NCI-H345 (cell line): ENCODE measurements at places on chromosomes 5 and 9.

- DNase-seq: no peak
These were observed 68.0 kb upstream of the FANCC start for GRCh38 chr9:95385521-95385920.

- no peak for DNase-seq
These were observed 108.2 kb downstream of the AUH start for GRCh38 chr9:91253488-91253887.

GRCh38 chr9:121281614-121282276 lies 13.8 kb downstream of the GSN start:
- peak; percentile 54 for DNase-seq

DNA sequence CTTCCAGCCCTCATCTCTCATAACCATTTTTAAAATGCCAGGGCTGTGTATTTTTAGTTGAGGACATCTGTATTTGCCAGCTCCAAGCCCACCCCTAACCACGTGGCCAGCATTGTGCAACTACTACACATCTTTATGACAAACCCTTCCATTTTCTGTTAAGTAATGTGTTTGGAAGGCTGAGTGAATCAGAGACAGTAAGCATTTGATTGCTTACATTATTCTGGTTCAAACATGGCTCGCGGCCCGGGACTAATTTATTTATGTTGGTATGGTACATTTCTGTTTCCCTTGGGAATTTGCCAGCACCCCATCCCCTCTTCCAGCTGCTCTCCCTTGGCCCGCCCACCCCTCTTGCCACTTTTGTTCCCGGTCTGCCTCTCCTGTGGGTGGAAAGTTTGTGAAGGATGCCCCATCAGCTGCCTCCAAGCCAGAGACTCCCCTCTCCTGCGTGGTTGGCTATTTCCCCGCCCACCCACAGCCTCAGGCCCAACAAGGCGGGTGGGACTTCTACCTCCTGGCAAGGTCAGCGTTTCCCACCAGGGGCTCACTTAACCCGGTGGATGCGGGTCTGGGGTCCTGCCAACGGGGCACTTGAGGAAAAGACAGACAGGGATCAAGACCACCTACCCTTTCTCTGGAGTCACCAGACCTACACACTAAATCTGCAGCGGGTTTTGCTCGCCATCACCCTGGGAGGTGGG lies 162.2 kb downstream of the HSD17B3 start:
- DNase-seq: peak; percentile 89

DNA sequence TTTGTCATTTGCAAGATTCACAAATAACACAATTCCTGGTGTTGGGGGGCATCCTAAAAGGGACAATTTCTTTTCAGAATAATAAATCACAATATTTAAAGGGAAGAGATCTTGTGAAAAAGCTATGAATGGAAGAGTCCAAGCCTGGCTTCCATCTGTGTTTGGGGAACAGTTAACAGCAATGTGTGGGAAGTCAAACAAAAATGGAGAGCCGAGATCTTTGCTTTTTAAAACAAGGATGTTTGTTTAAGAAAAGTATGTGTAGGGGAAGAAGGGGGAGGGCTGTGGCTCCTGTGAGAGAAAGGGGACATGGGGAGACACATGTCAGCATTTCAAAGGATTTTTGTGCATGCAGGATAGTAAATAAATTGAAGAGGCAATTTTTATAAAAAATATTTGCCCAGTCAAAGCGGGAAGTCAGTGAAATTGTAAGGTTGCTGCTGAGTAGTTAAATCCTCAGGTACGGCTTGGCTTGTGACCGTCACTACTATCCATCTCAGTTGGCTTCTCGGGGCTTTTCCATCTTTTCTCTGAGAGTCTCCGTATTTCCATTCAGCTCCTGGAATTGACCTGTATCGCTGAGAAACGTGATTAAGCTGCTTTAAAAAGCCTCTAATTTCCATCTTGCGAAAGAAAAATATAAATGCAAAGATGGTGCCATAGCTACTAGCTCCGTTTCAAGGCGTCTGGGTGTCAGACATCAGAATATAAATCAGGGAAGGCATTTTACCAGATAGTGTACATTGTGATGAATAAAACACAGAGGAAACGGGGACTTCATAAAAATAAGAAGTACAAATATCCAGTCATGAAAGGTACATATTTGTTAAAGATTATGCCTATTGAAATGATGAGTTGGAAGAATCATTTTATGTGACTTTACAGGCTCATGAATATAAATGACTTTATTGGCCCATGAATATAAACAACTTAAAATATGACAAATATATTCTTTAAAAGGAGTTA lies 52.9 kb upstream of the VCAN start:
- DNase-seq: no peak

DNA sequence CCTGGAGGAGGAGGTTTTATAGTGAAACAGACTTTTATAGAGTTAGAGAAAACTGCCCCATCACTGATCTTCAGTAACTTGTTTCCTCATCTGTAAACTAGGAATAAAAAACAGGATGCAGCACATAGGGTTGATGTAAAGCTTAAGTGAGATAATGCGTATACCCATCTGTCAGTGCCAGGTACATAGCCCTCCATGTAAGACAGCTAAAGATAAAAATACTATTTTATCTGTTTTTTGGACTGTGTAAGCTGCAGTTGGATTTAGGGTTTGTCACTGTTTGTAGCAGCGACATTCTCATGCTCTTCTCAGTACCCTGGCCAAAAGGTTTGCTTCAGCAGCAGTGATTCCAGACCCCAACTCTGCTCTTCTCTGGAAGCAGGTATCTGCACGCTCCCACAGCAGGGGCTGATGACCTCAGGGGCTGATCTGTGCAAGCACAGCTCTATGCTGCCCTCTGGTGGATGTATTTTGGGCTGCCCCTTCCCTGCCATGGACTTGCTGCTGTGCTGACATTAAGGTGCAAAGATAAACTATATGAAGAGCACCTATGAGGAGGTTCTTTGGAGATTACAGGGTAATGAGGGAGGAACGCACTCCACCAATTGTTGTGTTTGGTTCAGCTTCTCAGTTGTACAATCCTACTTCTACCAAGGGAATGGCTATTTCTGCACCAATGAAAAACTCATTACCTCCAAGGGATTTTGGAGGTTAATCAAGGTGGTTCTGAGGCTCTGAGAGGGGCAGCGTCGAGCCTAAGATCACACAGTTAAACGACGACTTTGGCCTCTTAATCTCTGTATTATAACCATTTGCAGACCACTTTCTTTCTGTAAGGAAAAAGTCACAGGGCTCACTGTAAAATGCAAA lies 13.1 kb downstream of the HMHB1 start:
- DNase-seq: peak; percentile 82

DNA sequence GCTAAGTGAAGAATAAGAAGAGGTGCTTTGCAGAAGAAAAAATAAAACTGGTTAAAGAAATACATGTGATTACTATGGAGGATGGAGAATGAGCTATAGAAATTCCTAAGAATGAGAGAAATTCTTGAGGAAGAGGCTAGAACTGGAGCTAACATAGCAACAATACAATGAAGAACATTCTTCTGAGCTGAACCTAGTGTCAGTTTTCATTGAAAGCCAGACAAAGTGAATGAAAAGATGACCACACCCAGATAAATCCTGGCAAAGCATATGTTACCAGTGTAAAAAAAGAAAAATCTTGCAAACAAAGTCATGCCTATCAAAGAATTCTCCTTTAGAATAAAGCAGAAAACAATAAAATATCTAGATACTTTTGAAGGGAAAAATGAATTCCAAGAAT lies 39.6 kb downstream of the SGCD start:
- no peak for DNase-seq

DNA sequence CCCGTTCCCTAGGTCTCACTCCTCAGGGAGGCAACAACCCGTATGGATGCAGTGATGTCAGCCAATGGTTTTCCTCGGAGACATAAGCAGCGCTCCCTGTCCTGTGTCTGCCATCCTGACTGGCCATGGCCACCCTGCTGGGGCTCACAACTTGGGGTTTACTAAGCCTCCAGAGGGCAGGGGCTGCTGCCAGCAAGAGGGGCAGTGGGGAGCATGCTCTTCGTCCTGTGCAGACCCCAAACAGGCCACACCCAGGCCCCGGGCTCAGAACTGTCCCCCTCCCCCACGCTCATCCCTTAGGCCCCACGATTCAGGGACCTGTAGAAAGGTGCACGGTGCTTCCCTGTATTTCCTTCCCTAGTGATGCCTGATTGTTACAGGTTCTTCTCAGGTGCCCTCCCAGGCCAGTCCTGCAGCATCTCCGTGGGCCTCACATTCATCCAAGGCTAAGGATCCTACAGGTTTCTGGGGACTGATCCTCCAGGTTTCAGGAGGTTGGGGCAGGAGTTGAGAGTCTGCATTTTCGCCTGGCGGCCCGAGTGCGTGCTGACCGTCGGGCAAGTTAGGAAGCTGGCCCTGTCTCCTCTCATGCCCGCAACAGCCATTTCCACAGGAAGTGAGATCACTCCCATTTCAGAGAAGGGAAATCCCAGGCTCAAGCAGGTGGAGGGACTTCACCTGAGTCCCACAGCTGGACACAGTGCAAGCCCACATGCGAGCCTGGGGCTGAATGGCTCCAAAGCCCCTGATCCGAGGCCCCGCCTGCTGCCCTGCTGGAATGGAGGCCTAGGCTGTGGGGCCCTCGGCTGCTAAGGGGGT lies 217.6 kb downstream of the ROR2 start:
- DNase-seq: no peak

DNA sequence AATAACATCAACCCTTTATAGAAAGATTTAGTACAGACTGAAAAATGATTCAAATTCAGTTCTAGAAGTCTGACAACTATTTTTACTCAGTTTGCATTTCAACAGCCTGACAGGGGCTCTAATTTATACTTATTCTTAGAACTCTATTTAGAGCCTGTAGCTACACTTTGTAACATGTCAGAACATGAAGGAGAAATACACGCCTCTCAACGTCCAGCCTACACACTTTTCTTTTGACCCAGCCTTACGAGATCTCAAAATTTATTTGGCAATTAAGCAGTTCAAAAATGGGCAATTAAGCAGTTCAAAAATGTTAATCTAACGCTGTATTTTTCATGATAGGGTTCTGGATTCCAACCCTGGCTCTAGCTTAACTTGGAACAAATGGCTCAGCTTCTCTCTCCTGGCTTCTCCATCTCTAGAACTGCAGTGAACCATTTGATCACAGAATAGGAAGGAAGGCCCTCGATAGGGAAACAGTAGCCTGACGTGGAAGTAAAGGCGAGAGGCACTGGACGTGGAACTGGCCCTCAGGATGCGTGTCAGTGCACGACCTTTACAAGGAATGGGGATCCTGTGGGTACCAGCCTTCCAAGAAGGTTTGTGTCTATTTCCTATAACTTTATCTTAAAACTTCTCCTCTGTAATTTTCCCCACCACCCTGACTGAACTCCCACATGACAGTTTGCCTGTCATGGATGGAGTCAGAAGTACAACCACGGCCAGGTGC lies 66.4 kb downstream of the PRRT1B start:
- DNase-seq: no peak

GRCh38 chr5:34538026-34538672 lies 118.0 kb upstream of the RAI14 start:
- DNase-seq: no peak

- DNase-seq: no peak
These were observed 19.0 kb downstream of the ATOX1 start for GRCh38 chr5:151739395-151739794.

DNA sequence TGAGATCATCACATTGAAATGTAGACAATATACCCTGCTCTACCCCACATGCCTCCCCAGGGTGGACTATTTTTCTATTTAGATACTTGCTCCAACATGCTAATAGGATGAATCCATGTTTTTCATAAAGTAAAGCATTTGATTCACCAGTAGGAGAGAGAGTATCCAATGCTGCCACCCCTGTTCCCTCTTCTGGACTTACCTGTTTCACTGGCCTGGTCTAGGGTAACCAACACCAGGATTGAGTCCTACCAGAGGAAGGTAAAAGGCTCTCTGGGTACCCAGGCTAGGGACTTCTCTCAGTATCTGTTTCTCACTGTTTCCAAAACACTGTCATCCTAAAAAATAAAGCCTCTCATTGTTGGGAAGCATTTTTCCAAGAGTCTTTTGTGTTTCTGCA lies 30.2 kb upstream of the GABRP start:
- no peak for DNase-seq

DNA sequence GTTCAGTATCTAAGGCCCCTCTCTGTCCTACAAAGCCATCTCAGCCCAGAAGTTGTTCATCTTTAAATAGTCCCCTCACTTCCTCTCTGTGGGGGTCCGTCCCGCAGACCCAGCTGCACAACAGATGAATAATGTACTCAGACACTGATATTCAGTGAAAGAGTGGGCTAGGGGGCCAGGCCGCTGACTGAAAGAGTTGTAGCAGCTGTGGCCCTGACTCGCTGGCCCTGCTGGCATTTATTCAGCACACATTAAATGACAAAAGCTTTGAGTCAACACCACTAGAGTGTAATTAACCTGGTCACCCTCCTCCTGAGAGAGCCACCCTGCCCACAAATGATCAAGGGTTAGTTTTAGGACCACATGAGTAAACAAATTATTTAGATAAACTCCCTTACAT lies 76.3 kb downstream of the MED10 start:
- DNase-seq: peak; percentile 15

DNA sequence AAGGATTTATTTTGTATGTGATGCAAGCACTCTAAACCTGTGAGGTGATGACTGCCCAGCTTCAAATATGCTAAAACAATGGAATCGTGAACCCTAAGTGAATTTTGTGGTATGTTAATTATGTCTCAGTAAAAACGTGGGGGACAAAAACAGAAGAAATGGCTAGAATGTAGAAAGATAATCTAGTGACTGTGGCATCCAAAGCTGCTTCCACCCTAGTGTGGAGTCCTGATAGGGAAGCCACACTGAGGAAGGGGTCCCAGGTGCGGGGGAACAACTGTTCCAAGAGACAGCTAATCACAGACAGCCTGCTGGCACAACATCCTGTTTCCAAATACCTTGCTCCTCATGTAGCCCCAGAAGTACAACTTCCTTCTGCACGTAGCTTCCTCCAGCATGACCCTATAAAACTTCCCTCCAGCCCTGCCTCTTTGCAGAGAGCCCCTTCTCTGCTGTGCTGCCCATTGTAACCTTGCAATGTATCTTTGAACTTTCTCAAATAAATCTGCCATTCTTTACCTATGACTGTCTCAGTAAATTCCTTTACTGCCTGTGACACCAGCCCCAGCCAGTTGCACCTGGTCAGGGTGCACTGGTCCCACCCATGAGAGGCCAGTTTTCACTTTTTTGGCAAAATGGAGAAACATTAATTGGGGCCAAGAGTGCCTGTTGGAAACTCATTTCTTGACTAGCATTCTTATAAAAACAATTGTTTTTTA lies 4.9 kb downstream of the GMCL2 start:
- DNase-seq: no peak

DNA sequence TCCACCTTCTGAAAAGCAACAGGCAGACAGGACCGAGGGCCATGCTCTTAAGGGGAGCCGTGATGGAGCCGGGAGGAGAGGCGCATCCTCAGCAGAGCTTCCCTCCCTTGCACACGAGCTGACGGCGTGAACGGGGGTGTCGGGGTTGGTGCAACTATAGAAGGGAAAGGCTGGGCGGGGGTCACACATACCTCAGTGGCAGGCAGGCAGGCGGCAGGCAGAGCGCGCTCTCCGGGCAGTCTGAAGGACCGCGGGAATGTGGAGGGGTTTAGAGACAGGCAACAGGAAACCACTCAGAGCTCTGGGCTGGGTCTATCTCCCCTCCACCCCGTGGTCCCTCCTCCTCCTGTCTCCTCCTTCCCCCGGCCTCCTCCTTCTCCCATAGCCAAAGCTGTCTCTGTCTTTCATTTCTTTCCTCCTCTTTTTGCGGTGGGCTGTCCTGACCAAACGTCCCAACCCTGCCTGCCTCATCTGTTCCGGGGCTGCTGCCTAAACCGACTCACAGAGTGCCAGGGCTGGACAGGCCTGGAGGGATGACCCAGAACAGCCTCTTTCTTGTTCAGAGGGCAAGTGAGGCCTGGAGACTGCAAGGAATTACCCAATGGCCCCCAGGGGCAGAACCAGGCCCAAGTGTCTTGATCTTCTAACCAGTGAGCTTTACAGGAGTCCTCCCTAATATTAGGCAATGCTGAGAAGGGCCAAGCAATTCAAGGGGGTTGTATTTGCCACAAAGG lies at the start of gene SPARC:
Gene SPARC, minus strand, starts transcription at position 242 of the 734 bp plus-strand sequence. CDS start 10,727 bp downstream, outside the sequence.
- DNase-seq: no peak
